ENCODE measurements at places on chromosomes 1 and 21. TPM values are rescaled to one million over a fixed set of nuclear protein-coding genes. Genes with fewer than 3 reads are reported as not detected.
A peak's percentile ranks its signal among the peaks of the same experiment; 100 is the strongest.

DNA sequence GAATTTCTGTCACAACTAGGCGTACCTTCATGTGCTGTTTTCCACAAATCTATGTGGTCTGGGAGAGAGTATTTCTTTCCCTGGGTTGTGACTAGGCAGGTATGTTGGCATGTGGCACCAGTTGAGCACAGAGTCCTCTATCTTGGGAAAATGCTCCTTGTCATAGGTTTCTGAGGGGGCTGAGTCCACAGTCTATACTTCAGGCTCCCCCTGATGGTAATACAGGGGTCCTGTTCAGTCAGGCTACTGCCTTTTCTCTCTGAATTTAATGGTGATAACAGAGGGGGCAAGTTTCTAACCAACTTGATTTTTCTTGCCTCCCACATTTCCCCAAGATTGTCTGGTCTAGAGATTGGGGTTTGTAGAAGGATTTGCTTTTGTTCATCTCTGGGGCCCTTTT is 35.8 kb downstream of the VANGL1 start:
- H3K4me3 ChIP-seq: no peak overlapping the region
- H3K36me3 ChIP-seq: no peaks in the 10 kb centered on the region
- no peak overlapping the region for H3K27ac ChIP-seq
- no peaks in the 10 kb centered on the region for H3K4me1 ChIP-seq
- H3K27me3 ChIP-seq: no peaks in the 10 kb centered on the region
- DNase-seq: no peak

- no peak overlapping the region for H3K27ac ChIP-seq
- H3K27me3 ChIP-seq: no peaks in the 10 kb centered on the region
- DNase-seq: no peak
- no peaks in the 10 kb centered on the region for H3K4me1 ChIP-seq
Measured at GRCh38 chr1:42420911-42421585, 34.8 kb downstream of the ZMYND12 start.

DNA sequence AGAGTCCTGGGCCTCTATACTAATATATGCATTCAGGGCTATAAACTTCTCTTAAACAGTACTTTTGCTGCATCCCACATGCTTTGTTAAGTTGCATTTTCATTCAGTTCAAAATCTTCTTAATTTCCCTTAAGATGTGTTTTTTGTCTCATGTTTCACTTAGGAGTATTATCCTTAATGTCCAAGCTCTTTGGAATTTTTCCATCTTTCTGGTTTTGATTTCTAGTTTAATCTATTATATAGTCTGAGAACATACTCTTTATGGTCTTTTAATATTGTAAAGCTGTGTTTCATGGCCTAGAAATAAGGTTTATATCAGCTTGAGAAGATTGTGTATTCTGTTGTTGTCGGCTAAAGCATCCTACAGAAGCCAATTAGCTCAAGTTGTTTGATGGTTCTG is 1041.8 kb downstream of the PLA2G4A start:
- no peak overlapping the region for H3K4me3 ChIP-seq
- H3K27ac ChIP-seq: no peak overlapping the region
- no peak for DNase-seq
- H3K4me1 ChIP-seq: no peaks in the 10 kb centered on the region
- no peaks in the 10 kb centered on the region for H3K36me3 ChIP-seq
- no peaks in the 10 kb centered on the region for H3K27me3 ChIP-seq

DNA sequence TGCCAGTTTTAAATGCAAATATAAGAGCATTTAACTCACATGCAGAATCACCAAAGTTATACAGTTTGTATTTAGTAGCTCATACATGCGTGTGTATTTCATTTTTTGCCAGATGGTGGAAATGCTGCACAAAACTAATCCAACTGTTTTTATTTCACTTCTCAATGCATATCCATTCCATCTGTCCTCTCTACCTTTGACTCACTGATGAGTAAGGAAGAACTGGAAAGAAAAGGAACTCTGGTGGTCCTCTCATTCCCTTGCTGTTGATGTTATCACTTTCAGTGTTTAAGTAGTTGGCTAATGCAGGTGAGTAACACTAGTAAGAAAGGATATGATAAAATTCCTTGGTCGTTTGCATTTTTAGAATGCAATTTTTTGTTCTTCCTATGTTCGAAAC is 5.7 kb upstream of the SLC1A7 start:
- no peaks in the 10 kb centered on the region for H3K4me1 ChIP-seq
- no peak for DNase-seq
- no peak overlapping the region for H3K27ac ChIP-seq
- H3K4me3 ChIP-seq: no peak overlapping the region

- H3K27me3 ChIP-seq: no peaks in the 10 kb centered on the region
- no peak overlapping the region for H3K4me3 ChIP-seq
- no peaks in the 10 kb centered on the region for H3K36me3 ChIP-seq
Measured at GRCh38 chr1:93502571-93502970, 54.7 kb downstream of the FNBP1L start.

The OR2T11 gene
- total RNA-seq: not detected

The CFAP57 gene
- total RNA-seq: not detected

GRCh38 chr1:62727656-62728407 is 39.6 kb upstream of the DOCK7 start:
- no peak overlapping the region for H3K27ac ChIP-seq
- no peak overlapping the region for H3K4me3 ChIP-seq
- H3K27me3 ChIP-seq: no peaks in the 10 kb centered on the region

DNA sequence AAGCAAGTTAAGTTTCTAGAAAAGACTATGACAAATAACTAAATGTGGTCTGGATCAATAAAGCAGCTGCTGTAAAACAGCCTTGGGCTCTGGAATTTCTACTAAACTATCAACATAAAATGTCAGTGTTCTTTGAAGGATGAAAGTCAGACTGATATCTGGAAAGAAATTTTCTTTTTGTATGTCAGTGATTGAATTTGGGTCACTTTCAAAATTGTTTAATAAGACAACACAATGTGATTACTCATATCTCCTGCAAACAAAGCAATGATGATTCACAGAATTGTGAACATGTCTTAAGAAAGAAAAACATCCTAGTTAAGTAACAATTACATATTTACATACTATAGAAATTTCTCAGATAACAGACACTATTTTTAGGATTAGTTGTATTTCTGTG is 826.4 kb downstream of the PLA2G4A start:
- no peaks in the 10 kb centered on the region for H3K4me1 ChIP-seq
- H3K4me3 ChIP-seq: no peak overlapping the region
- H3K36me3 ChIP-seq: no peaks in the 10 kb centered on the region
- no peaks in the 10 kb centered on the region for H3K27me3 ChIP-seq
- H3K27ac ChIP-seq: no peak overlapping the region

DNA sequence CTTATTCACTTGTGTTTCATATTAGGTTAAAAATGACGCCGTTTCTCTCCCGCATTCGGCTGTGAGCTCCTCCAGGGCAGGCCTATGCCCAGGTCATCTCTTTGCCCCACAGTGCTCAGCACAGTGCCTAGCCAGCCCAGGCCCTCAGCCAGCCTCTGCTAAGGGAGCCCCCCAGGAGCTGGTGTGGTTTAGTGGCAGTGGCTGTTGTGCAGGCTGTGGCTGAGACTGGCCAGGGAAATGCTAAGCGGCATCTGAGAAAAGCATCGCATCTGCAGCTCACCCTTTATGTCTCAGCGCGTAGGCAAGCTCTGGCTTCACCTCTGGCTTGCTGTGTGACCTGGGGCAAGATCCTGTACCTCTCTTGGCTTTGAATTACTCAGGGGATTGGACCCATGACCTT is 275.1 kb downstream of the TRABD2B start:
- DNase-seq: no peak
- no peak overlapping the region for H3K4me3 ChIP-seq
- H3K27me3 ChIP-seq: peaks cover 21% of the 10 kb centered on the region
- no peaks in the 10 kb centered on the region for H3K36me3 ChIP-seq
- H3K27ac ChIP-seq: no peak overlapping the region

The ATP1A4 gene
- not detected for total RNA-seq

DNA sequence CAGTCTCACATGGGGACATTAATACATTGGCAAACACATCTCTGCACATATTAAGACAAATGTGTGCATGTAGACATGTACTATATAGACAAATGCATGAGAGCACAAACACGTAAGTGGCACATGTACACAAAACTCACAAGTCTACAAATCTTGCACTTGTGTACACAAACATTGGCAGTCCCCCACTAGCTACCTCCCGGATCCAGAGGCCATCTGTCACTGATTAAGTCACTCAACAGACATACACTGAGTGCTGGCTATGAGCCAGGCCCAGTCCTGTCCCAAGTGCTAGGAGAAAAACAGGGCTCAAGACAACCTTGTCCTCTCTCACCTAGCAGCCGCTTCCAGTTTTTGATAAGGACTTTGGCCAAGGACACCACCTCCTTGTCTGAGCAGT is 7.0 kb downstream of the TCEA3 start:
- H3K36me3 ChIP-seq: no peaks in the 10 kb centered on the region
- no peak overlapping the region for H3K4me3 ChIP-seq
- no peak overlapping the region for H3K27ac ChIP-seq
- DNase-seq: no peak
- H3K27me3 ChIP-seq: no peaks in the 10 kb centered on the region
- H3K4me1 ChIP-seq: peaks cover 14% of the 10 kb centered on the region

DNA sequence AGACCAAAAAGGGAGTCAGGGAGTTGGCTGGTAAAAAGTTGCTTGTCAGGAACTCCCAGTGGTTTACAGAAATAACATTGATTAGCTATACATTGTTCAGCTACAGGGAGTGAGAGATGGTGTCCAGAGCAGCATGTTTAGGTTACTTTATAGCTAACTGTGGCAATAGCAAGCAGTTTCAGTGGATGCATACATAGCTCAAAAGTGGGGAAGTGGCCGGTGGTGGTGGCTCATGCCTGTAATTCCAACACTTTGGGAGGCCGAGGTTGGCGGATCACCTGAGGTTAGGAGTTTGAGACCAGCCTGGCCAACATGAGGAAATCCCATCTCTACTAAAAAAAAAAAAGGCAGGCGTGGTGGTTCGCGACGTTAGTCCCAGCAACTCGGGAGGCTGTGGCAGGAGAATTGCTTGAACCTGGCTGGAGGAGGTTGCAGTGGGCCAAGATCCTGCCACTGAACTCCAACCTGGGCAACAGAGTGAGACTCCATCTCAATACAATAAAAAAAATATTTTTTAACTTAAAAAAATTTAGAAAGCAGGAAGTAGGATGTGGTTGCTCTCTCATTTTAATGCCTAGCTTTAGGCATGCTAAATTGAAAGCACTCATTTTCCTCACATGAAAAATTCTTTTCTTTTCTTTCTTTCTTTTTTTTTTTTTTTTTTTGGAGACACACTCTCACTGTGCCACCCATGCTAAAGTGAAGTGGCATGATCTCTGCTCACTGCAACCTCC is 109.7 kb downstream of the PPIAL4G start:
- no peak overlapping the region for H3K4me3 ChIP-seq
- H3K27me3 ChIP-seq: no peaks in the 10 kb centered on the region
- H3K27ac ChIP-seq: peak overlapping the region; percentile 61
- peak; percentile 59 for DNase-seq
- no peaks in the 10 kb centered on the region for H3K36me3 ChIP-seq

The TMEM82 gene
- not detected for total RNA-seq

DNA sequence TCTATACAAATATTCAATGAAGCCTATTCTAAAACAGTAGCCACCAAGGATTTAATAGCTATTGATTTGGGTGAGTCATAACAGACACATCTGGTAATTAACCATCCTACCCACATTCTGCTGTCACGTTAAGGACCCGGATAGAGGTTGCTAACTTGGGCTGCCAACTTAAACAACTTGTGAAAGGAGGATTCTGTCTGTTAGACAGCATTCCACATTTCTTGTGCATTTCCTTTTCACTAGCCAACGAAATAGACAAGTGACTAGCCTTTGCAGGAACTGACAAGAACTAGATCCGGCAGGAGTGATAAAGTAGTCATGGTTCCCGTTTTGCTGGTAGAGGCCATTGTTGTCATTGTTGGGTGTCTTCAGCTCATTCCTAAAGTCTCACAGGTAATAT is 9.5 kb downstream of the DSCAM start:
- no peaks in the 10 kb centered on the region for H3K27me3 ChIP-seq
- no peak overlapping the region for H3K27ac ChIP-seq
- H3K4me3 ChIP-seq: no peak overlapping the region
- H3K36me3 ChIP-seq: no peaks in the 10 kb centered on the region

The CLCA4 gene
- total RNA-seq: not detected

The RCAN3 gene
- 171 TPM for total RNA-seq

GRCh38 chr1:150009604-150010392 is 728 bp downstream of the OTUD7B start:
- H3K27ac ChIP-seq: peak overlapping the region; percentile 63
- no peaks in the 10 kb centered on the region for H3K27me3 ChIP-seq
- DNase-seq: peak; percentile 33

The HCRTR1 gene
- not detected for total RNA-seq

- no peaks in the 10 kb centered on the region for H3K36me3 ChIP-seq
- H3K27ac ChIP-seq: no peak overlapping the region
- H3K4me3 ChIP-seq: no peak overlapping the region
Measured at GRCh38 chr1:54803761-54804470, 2.8 kb upstream of the TTC22 start.

GRCh38 chr1:11943619-11944018 is 9.1 kb downstream of the PLOD1 start:
- H3K27me3 ChIP-seq: no peaks in the 10 kb centered on the region
- no peak for DNase-seq
- H3K27ac ChIP-seq: no peak overlapping the region
- no peak overlapping the region for H3K4me3 ChIP-seq
- no peaks in the 10 kb centered on the region for H3K36me3 ChIP-seq

The RPTN gene
- not detected for total RNA-seq

DNA sequence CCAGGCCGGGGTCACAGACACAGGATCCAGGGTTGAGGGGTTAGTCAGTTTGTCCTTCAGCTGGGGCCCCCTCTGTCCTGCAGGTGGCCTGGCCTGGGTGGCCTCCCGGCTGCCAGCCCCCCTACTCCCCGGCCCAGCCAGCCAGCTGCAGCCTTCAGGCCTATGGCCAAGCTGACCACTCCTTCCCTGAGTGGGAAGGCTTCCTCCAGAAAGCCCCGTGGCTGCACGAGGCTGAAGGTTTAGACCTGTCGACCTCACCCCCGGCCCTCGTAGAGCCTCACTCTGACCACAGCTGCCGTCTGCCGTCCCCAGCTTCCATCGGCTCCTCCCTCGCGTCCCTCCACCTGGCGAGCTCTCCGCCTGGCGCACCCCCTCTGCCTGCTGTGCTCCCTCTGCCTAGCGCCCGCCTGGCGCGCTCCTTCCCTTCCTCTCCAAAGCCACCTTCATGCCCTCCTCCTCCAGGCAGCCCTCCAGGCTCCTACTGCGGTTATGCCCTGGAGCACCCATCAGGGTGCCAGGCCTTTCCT is 9.6 kb downstream of the TTLL10 start:
- H3K27me3 ChIP-seq: no peaks in the 10 kb centered on the region
- no peaks in the 10 kb centered on the region for H3K36me3 ChIP-seq
- no peak for DNase-seq
- no peak overlapping the region for H3K27ac ChIP-seq

DNA sequence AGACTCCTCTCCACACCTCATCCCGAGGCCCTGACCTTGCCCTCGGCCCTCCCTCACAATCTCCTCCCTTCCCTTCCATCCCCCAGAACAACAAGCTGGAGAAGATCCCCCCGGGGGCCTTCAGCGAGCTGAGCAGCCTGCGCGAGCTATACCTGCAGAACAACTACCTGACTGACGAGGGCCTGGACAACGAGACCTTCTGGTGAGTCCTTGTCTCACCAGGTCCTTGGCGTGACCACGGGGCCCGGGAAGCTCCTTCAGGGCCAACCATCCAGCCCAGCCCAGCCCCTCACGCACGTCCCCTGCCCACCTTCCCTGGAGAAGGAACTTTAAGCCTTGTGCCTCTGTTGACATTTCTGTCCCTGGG is 15.6 kb downstream of the PODN start:
- H3K4me3 ChIP-seq: no peak overlapping the region
- no peaks in the 10 kb centered on the region for H3K27me3 ChIP-seq
- H3K27ac ChIP-seq: no peak overlapping the region
- DNase-seq: no peak

- no peaks in the 10 kb centered on the region for H3K4me1 ChIP-seq
- no peak overlapping the region for H3K27ac ChIP-seq
- DNase-seq: no peak
- no peaks in the 10 kb centered on the region for H3K36me3 ChIP-seq
Measured at GRCh38 chr1:43256675-43257570, 12.9 kb upstream of the TMEM125 start.

All from CD4-positive, alpha-beta memory T cell (primary cell).